ENCODE measurements at places on chromosomes 3 and 15.

GRCh38 chr15:79919749-79920511, 23.1 kb upstream of the MTHFS start:
- DNase-seq, result no peak

DNA sequence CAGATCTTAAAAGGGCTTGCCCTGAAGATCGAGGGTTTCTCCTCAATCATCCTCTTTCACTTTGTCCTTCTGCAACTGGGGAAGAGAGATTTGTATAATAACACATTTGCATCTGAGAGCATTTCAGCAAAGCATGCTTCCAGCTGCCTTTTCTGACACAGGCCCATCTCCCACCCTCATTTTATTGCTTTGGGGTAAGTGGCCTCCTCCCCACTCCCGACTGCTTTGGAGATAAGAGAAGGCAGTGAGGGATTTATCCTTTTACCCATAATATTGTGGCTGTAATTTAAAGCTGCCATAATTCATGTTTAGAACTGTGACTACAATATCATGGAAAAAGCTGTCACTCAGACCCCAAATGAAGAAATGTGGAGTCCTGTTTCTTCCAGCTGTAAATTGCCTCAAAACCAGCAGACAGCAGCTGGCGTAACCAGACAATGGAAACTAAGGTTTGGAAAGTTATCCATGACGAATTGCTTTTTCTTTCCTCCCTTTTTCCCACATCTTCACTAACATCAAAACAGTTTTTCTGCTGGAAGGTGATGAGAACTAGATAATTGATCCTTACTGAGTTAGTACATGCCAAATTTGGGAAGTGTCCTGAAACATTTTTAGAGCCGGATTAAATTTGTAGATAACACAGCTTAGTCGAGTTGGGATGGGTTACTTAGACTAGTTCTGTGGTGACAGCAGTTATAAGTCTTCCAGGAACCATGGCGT, 104.2 kb upstream of the PFN2 start:
- no peak for DNase-seq

- DNase-seq, result no peak
Measured at GRCh38 chr15:80925597-80926059, 64.0 kb downstream of the MESD start.

DNA sequence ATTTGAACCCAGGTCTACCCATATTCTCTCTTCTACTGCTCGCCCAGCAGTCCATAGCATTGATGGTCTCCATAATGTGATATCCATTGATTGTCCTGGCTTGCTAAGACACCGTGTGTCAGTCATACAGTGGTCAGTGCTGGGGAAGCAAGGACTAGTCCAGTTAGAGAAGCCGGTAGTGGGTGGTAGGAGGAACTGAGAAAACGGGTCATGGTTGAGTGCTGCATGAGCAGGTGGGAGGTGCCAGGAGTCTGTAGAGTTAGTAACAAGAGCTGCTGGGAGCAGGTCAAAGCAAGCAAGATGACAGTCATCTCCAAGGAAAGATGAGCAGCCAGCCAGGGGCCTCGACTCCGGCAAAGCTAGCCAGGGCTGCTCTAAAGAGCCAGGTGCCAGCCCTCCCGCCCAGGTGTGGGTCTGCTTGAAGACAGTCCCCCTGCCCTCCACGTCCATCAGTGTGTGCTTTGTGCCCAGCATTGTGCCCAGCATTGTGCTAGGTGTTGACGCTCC, 29.5 kb upstream of the USP3 start:
- no peak for DNase-seq

- no peak for DNase-seq
Measured at GRCh38 chr3:10620833-10621082, 115.4 kb upstream of the ATP2B2 start.
